ENCODE measurements at places on chromosomes 7 and 10.

DNA sequence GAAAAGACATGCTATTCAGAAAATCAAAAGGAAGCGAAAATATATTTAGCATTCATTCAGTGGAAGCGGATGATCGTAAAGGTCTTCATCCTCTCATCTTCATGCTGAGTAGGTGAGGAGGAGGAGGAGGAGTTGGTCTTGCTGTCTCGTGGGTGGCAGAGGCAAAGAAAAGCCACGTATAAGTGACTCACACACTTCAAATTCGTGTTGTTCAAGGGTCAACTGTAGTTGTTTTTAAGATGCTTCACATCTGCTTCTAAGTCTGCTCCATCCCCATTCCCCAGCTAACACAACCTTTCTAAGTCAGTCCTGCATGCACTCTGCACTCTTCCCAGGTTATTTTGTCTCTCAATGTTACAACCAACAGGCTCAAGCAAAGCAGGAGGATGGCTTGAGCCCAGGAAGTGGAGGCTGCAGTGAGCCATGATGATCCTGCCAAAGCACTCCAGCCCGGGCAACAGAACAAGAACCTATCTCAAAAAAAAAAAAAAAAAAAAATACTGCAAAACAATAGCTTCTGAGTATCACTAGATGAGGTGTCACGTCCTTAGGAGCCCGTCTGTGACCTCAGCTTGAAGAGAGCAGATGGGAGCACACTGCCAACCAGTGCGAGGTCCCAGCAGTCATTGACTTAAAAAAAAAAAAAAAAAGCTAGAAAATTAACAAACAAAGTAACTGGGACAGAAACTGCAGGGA is 70.5 kb downstream of the SFMBT2 start:
- no peak for DNase-seq

DNA sequence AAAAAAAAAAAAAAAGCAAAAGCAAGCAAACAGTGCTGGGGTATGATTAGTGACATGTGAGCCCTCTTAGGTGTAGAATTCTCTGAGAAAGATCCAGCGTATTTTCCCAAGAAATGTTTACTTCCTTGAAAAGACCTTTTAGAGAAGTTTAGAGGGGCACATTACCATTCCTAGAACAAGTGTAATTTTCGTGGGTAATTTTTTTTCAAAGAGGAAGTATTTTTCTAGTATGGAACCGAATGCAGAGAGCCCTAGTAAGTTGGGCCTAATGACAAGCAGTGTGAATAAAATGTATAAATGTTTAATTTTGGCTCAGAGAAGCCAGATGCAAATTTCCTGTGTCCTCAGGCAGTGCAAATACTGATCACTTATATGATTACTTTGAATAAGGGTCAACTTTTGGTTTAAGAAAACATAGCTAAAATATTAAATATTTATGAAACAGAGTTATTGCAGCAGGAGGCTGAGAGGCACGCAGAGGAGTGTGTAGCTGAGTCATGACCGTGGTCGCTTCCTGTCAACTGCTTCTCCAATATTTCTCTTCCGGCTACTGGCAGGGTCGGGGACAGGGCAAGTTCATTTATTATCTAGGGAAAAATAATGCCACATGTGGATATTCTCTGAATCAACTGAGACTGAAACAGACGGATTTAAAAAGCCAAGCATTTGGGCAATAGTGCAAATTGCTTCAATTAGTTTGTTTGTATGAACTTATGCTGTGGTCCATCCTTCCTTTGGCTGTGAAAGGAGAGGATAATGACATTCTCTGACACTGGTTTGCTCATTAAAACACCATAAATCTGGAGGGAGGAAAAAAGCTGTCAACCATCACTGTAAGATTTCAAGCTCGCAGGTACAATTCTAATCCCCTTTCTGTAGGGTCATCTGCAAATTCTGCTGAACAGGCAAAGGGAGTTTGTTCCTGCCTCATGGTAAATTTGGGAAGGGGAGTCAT is 495.2 kb downstream of the GLRX3 start:
- DNase-seq = no peak

- no peak for DNase-seq
These were observed 71.3 kb downstream of the PFKFB3 start for GRCh38 chr10:6274040-6274439.

- DNase-seq = no peak
These were observed 41.6 kb upstream of the AQP1 start for GRCh38 chr7:30869794-30870611.
